Pancreas (tissue), 10 donors: ENCODE measurements at places on chromosomes 6 and 20.

- no peak for DNase-seq
Observed at GRCh38 chr20:58117944-58118343, 110.5 kb downstream of the ANKRD60 start.

- DNase-seq, result peak; percentile 29
Observed at GRCh38 chr20:29878777-29879442, 1378.6 kb upstream of the DEFB115 start.

- DNase-seq, result no peak
Observed at GRCh38 chr6:85388531-85388930, 61.4 kb upstream of the NT5E start.

DNA sequence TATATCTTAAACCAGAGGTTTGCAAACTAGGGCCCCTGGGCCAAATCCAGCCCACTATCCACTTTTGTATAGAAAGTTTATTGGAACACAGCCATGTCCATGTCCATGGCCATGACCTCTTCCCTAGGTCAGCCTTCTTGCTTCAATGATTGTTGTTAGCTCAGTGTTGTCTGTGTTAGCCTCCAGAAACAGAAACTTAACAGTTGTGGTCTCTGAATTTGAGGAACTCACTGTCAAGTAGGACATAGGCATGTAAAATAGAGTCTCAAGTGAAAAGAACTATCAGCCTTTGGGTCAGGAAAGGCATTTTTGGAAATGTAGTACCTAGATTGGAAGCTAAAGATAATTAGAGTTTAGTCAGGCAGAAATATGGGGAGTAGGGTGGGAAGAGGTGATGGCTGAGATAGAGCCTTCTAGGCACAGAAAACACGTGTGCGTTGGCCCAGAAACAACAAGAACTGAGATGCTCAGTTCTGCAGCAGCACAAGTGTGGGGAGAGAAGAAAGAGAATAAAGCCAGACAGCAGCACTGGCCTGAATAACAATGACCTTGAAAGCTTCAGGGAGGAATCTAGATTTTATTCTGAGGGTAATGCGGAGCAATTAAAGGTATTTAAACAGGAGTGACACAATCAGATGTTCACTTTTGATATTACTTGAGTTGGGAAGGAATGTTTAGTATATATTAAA is 87.0 kb upstream of the OLIG3 start:
- DNase-seq, result no peak

DNA sequence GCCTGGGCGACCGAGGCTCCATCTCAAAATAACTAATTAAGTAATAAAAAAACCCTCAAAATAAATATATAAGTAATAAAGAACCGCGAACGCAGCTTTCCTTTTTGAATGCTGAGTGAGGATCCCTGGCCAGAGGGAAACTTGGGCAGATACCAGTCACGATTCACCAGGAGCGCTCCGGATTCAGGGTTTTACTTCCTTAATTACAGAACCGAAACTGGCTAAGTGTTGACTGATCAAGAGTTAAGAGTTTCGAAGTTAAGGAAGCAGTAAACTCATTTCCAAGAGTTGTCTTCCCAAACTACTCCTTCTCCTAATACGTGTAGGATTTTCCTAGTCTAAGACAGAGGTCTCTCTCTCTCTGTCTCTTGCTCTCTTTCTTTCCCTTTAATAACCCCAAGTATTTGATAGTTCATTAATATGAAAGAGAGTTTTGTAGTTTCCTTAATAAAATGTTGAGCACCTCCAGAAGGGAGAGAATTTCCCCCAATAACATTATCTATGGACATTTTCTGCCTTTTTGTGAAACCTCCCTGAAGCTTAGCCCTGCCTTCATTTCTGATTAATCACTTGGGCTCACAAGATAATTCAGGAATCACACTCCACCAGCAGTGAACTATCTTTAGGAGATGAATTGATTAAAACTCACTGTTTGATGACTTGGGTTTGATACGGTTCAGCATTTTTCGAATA is 61.4 kb upstream of the ZNF217 start:
- DNase-seq, result no peak

DNA sequence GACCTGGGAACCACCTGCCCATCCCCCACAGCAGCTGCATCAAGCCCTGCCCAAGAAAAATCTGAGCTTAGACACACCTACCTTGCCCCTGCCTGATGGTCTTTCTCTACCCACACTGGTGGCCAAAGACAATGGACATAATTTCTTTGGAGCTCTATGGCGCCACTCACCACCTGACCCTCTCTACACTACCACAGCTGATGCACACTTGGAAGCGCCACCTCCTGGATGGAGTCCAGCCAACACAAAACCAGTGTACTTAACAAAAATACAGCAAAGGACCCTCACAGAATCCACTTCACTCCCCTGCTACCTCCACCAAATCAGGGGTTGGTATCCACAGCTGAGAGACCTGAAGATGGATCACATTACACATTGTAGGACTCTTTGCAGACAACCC is 39.7 kb upstream of the CLVS2 start:
- DNase-seq, result no peak

- no peak for DNase-seq
Observed at GRCh38 chr6:12163149-12163548, 127.0 kb upstream of the EDN1 start.

DNA sequence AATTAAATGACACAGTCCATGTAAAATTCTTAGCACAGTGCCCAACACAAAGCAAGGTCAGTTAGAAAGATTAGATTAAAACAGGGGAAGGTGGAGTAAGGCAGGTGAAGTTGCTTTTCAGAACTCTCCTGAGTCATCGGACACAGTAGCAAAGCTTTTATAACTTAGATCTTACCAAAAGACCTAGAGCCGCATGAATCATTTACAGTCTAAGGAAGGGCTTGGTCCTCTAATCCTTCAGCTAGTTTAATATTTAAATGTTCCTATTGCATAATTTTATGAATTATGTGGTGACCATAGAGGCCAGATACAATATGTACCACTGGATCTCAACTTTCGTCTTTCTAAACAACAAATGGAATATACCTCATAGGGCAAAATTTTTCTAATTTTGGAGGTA is 202.1 kb upstream of the SNX9 start:
- DNase-seq, result no peak

GRCh38 chr6:163137398-163137881 is 277.1 kb upstream of the QKI start:
- DNase-seq, result no peak

DNA sequence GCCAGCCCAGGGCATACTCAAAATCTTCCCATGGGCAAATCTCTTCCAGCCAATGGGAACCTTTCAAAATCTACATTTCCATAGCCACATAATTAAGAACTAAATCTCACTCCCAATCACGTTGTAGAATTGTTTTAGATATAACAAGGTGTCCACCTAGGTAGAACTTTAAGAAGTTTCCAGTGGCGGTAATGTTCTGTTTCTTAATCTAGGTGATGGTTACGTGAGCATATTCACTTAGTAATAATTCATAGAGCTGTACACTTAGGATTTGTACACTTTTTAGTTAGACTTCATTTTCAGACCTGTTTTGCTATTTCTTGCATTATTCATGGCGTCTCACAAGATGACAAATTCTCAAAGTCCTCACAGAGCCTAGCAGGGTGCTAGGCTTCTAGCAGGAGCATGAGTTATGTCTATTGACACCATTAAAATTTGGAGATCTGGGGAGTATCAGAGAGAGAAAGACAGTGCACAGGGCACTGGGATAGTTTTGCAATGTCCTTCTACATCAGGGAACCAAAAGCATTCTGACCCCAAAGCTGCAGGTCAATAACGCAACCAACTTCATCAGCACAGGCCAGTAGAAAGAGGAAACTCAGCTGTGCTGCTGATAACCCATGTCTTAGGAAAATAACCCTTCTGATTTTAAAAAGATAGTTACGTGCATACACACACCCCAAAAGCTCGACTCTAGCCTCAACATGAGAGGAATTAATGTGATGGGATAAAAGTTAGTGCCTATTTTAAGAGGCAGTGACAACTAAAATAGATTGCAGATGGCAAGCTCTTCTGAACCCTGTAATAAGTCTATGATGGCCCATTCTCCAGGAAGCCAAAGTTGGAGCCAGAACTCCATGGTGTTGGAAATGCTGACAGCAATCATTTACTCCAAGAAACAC is 518.1 kb upstream of the JARID2 start:
- peak; percentile 25 for DNase-seq

DNA sequence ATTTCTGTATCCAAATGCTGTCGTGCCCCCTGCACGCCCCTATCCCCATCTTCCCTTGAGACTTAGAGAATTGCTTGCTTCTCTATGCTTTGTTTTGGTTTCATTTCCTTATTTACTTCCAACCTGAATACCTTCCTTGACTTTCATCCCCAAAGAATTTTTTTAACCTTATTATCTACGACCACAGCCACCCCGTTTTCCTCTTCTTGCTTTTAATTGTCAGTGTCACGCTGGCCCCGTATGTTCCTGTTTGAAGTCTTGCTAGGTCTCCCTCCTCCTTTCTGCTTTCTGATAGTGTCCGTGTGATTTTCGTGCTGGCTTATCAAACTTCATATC is 40.1 kb downstream of the RNF217 start:
- no peak for DNase-seq

- no peak for DNase-seq
Observed at GRCh38 chr6:33160728-33161344, 31.4 kb downstream of the COL11A2 start.

DNA sequence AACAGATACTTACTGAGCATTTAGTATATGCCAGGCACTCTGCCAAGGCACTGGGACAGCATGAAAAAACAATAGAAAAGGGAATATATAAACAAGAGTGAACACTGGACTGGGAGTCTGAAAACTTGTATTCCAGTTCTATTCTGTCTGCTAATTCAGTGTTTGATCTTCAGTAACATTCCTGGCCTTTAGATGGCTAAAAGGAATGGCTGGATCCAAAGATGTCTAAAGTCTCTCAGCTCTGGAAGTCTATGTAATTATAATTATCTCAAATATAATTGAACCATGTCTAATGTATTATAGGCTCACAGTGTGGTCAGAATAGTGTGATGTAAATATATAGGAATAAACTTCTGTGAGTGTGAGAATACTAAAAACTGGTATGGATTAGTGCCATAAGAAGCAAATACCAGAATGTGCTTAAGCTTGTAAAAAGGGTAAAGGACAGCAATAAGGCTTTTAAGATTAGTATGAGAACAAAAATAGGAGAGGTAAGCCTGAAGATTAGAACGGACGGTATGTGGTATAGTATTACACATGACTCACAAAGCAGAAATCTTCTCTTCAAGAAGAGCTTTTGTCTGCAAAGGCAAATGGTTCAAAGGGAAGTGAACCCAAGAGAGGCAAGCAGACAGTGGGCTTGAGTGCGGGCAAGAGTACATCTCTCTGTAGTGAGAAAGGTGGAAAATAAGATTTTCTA is 68.5 kb downstream of the TMEM200A start:
- DNase-seq, result no peak

DNA sequence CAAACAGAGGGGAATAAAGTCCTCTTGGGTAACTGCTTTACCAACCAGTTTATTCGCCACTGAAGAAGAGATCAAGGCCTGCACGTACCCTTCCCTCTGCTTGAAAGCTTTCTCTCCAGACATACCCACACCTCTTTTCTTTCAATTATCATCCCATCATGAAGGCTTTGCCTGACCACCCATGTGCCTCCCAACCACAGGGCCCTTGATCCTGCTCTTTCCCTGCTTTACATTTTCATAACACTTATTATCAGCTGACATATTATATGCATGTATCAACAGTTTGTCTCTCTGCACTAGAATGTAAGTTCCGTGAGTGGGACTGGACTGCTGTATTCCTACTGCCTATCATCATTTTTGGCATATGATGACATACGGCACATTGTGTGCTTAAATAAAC is 20.9 kb upstream of the RPN2 start:
- DNase-seq, result no peak

DNA sequence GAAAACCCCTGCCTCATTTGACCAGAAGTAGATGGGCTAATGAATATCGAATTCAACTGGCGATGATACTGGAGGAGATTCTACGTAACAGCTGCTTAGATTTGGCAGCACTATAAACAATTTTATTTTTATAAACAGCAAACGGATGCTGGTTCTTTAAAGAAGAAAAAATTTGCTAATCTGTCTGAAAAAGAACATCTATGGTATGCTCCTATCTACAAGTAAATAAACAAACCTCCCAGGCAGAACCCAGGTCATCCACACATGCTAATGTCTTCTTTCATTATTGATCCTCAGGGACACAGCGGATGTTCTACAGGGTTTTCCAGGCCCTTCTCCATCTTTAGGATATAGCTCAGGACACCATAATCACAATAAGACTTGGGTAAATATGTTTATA is 291.3 kb downstream of the ALDH8A1 start:
- DNase-seq, result no peak

DNA sequence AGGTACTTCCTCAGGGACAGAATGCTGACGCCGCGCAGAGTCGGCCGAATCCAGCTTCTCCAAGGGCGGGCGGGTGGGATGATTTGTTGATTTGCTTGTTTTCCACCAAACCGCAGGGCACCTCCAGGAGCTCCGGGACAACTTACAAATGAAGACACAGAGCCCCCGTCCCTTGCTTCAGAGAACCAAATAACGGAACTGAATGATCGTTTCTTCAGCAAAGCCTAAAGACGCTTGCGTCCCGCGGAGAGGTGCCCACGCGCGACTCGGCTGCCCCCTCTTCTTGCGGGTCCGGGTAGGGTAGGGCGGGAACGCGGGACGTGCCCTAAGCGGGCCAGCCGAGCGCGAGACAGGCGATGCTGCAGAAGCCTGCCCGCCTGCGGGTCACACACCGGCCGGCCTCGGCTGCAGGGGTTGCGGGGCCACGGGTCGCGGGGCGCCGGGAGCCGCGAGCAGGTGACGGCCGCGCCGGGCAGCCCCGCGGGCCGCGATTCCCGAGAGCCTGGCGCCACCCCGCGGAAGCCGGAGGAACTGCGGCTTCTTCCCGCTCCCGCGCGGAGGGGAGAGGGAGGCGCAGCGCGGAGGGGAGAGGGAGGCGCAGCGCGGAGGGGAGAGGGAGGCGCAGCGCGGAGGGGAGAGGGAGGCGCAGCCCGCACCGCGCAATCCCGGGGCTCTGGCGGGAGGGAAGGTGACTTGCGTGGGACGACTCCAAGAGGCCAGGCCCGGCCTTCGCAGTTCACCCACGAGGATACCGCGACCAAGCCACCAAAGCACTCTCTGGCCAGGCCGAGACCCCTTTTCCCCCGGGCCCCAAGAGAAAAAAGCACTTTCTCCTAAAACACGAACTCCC is 7.7 kb upstream of the FOXF2 start:
- DNase-seq, result peak; percentile 69

- peak; percentile 45 for DNase-seq
Observed at GRCh38 chr6:82144852-82145340, 102.6 kb downstream of the IBTK start.

- DNase-seq, result no peak
Observed at GRCh38 chr6:6006006-6006427, 708 bp downstream of the NRN1 start.

DNA sequence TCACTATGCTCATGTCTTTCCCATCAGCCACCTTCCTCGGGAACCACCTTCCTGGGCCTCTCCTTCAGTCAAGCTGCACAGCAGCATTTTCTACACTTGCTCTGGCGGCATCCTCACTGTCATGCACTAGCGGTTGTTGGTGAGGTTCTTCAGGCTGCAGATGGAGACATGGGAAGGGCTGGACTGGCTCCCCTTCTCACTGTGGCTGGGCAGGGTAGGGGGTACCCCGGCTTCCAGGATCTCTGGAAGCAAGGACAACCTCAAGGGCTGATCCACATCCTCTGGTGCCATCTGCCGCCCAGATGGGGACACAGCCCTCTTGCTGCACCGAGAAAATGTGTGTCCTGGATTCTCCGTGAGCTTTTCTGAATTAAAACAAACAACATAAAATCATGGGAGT is 180.1 kb upstream of the RNF24 start:
- no peak for DNase-seq

- DNase-seq, result no peak
Observed at GRCh38 chr20:45456632-45457031, 12.9 kb upstream of the WFDC2 start.

GRCh38 chr20:32487381-32487780 is 97.8 kb downstream of the NOL4L start:
- DNase-seq, result no peak
